GM13977 (cell line): ENCODE measurements at places on chromosomes 3 and 15.
A peak's percentile ranks its signal among the peaks of the same experiment; 100 is the strongest.

DNA sequence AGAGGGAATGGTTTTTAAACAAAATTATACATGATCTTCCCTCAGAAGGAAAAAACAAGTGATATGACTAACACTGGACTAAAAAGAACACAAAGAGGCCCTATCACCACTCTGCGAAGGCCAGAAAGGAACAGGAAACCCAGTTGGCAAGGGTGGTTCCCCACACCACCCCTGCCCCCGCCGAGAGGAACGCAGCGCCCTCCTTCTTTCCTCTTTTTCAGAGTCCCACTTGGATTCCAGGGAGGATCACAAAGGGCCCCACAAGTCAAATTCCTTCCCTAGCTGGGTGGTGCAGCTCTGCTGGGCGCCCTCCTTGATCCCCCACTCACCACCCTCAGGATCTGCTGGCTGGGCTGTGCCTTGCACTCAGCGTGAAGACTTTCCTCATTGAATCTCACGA is 29.8 kb downstream of the PLA1A start:
- DNase-seq = no peak

DNA sequence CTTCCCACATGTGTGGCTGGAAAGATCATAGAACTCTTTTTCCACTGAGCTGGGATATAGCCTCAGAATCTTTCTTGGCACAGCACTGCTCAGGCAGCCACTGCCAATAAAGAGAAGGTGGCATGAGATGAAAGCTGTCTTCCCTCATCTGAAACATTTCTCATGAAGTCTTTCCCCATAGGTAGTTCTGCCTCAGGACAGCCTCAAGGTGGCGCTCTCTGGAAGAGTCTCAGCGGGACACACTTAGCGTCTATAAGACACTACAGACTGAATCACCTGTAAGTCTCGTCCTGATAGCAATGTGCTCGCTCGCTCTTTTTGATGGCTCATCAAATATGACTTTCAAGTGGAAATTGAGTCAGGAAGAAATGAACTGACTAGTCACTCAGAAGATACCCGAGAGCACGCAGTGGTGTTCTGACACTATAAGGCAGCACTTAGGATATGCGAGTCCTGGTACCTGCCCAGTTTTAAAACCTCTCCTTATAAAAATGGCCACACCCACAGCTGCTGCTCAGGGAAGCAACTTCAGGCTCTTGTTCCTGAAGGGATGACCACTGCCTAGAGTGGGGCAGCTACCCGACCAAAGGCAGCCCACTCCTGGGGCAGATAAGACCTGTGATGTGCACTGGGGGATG is 269.5 kb downstream of the SUCLG2 start:
- peak; percentile 25 for DNase-seq

DNA sequence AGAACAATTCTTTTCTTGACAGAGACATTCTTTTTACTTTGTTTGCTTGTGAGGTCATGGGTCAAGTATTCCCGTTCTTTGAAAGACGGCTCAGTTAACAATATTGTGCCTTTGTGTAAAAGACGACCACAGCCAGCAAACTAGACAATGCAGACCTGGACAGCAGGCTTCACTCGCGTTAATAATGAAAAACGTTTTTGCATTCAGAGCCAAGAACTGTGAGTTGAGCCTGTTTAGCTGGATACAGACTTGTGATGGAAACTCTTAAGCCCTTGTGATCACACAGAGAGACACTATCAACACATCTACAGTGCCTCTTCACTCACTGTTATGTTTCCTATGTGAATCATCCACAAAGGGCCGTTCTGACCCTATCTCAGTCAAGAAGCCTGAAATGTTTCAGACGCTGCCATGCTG is 37.3 kb upstream of the CMTM7 start:
- no peak for DNase-seq

- no peak for DNase-seq
Observed at GRCh38 chr15:76503804-76504203, 167.2 kb downstream of the ISL2 start.

DNA sequence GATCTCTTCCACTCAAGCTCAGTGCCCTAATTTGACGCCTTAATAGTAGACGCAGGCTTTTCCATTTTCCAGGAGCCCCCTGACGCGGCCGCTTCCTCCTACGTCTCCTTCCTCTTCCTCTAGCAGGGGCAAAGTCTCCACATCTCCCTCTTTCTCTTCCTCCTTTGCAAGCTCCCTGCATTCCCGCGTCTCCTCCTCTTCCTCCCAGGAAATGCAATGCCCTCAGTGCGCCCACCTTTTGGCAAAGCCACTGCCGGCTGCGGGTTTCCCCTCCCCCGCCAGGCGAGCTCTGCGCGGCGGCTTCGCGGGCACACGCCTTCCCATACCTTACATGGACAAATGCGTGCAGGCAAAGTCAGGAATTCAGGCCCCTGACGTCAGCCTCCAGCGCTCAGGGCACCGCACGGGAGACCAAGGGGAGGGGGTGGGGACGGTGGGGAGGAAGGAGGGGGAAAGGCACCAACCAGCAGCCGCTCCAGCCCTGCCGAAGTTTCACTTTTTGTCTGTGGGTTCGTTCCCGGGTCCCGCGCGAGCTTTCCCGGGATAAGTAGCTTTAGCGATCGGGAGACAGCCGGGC is 432 bp upstream of the LPP start:
- DNase-seq = no peak

GRCh38 chr3:107882881-107883280 is 207.9 kb downstream of the CD47 start:
- no peak for DNase-seq

- no peak for DNase-seq
Observed at GRCh38 chr3:124639406-124640237, 90.6 kb upstream of the UMPS start.

- DNase-seq = no peak
Observed at GRCh38 chr3:11640009-11640673, 3.6 kb downstream of the VGLL4 start.

DNA sequence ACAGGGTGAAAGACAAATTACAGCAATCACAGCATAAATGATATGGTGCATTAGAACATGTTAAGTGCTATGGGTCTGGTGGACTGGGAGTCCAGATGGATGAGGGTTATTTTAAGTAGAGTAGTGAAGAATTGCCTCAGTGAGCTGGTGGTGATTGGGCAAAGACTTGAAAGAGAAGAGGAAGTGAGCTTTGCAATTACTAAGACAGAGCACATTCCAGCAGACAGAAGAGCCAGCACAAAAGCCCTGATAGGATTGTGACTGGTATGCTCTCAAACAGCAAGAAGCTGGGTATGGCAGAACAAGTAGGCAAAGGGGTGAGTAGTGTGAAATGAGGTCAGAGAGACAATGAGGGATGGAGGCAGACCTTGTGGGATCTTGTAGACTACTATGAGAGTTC is 2.1 kb upstream of the ACKR4 start:
- DNase-seq = no peak

DNA sequence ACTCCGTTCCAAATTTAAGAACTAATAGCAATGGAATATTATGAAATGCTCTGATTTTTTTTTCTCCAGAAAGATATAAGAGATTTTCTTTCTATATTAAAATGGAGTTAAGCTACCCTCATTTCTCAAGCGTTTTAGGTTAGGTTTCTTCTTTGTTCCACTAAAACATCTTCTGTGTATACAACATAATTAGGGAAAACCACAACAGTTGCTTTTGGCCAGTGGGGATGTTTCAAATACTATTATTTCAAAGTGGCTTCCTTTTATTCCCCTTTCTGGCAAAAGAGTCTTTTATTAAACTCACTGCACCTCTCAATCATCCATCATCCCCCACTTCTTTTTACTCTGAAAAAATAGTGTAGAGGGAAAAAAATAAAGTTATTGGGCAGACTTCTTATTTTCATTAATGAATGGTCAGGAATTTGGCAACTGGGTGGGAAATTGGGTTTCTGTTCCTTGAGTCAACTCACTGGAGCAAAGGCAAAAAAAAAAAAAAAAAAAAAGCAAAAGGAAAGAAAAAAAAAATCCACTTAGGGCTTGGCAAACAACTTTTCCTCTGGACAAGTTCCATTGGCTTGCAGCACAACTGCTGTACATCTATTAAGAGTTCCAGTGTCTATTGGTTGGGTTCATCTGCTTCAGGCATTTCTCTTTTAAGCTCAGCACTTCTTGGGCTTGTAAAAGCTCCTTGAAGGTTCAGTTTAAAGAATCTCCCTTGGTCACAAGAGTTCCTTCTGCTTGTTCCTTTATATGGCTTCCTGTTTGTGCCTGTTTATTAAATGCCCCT is 963.4 kb downstream of the ROBO1 start:
- no peak for DNase-seq

GRCh38 chr3:67415511-67415910 is 238.9 kb downstream of the SUCLG2 start:
- DNase-seq = no peak

- no peak for DNase-seq
Observed at GRCh38 chr3:8990266-8991215, 27.3 kb upstream of the RAD18 start.

DNA sequence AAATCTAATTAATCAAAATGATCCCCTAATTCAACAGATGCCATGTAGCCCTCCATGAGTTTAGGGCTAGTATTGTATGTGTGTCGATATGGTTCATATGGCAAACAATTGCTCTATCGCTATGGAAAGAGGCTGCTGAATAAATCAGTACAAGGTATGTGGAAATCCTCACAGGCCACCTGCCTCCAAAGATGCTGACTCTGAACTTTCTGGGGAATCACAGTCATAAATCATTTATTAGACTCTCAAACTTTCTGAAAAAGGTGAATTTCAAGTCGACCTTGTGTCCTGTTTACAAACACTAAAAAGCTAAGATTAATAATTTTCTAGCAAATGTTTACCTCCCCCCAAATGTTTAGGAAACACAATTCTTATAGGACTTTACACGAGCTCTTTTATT is 462.6 kb downstream of the GABRG3 start:
- DNase-seq = no peak

GRCh38 chr15:42798802-42799201 is 61.9 kb upstream of the CDAN1 start:
- no peak for DNase-seq

- no peak for DNase-seq
Observed at GRCh38 chr3:141442446-141442845, 44.4 kb upstream of the RASA2 start.

DNA sequence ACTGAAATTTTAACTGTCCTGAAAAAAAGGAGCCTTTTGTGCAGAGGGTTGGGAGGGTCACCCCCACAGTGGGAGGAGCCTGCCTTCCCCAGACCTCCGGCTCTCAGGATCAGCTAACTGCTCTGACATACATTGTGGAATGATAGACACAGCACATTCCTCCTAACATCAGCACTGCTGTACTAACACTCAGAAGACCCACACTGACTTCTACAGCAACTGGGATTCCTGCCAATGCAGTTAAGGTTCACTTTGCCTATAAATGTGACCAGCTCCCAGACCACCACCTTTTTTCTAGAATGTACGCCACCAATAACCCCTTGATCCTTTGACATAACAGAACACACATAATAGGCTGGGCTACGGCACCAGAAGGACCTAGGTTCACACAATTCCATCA is 3.2 kb downstream of the CPEB1 start:
- no peak for DNase-seq

DNA sequence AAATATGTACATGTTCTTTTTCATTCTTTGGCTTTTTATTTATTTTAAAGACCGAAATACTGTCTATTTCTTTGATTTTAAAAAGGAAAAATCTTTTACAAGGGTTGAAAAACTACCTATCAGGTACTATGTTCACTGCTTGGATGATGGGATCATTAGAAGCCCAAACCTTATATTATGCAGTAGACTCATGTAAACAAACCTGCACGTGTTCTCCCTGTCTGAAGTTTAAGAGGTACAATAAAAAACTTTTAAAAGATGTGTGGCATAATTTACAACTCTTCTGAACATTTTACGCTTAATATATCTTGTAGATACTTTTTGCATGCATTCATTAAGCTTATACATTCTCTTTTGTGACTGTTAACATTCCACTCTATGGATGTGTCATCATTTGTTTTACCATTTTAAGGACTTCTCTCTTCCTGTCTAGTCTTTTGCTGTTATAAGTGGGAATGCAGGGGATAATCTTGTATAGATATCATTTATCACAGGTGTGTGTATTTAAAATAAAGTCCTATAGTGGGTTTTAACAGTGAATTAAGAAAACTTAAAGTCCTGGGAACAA is 6.2 kb downstream of the MGA start:
- no peak for DNase-seq

GRCh38 chr3:169668072-169668956 is 4.8 kb upstream of the MECOM start:
- peak; percentile 47 for DNase-seq

- DNase-seq = no peak
Observed at GRCh38 chr3:46868287-46868686, 5.0 kb upstream of the MYL3 start.

GRCh38 chr15:29129221-29129620 is 140.4 kb downstream of the NSMCE3 start:
- DNase-seq = no peak

- DNase-seq = no peak
Observed at GRCh38 chr3:66236281-66236680, 15.5 kb downstream of the SLC25A26 start.

DNA sequence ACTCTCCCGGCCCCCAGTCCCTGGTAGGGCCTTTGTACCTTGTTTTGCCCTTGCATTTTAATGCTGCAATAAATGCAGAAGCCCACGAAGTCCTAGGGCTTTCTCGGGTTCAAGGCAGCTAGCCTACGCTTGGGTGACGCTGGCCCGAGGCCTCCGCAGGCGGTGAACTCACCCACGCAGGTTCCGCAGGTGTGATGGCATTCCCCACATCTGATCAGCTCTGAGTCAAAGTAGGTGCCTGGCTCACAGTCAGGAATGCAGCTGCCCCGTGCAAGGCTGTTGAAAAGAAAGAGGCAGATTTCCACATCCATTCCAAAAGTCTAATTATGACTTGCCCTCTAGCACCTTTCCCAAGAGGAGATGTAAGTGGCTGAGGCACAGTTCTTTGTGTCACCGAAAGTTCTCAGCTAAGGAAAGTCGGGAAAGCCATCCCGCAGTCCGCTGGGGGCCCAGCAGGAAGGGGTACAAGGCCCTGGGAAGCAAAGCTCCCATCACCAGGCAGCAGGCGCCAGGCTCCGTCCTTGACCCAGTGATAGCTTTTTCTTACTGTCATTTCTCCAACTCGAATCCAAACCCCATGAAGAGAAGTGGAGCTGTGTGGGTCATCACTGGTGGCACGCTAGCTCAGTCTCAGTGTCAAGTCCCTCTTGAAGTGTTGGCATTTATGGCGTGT is 23.2 kb upstream of the SNRPA1 start:
- no peak for DNase-seq
